Stimulated activated CD8-positive, alpha-beta memory T cell treated with anti-CD3 and anti-CD28 coated beads, Interleukin-15, amount 100 ng/mL, for 24 hours (primary cell): ENCODE measurements at places on chromosomes 2 and 18.

DNA sequence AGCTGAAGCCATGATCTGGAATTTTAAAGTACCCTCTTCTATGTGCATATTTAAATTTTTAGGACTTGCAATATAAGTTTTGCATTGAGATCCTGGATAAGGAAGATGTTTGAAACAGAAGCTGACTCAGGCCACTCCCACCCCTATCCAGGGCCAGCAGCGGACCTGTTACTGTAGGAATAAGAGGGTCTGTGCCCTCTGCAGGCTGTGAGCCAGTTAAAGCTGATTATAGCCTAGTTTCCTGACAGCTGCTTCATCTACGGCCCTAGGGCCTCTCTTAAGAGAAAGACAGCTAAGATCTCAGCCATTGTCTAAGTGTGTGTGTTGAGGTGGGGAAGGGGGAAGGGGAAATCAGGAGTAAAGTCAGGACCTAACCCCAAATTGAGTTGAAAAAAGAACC, 234.0 kb downstream of the HAUS1 start:
- no peak for DNase-seq

- DNase-seq = no peak
Measured at GRCh38 chr2:161571051-161571429, 53.2 kb upstream of the SLC4A10 start.

DNA sequence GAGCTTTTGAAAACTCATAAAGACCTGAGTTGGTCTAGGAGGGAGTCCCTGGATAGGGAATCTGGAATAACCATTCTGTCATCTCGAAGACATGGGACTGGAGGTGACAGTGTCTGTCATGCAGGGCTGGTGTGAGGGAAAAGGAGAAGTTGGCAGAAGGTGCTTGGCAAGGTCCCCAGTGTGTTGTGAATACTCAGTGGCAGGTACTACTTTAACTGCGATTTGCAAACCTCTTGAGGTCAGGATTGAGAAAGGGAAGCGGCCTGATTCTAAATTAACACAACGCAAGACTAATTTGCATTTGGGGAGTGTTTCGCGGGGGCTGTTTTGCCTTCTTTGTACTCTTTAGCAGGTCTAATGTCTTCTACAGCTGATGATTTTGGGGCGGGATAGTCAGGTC, 77.0 kb upstream of the TMEM200C start:
- no peak for DNase-seq

DNA sequence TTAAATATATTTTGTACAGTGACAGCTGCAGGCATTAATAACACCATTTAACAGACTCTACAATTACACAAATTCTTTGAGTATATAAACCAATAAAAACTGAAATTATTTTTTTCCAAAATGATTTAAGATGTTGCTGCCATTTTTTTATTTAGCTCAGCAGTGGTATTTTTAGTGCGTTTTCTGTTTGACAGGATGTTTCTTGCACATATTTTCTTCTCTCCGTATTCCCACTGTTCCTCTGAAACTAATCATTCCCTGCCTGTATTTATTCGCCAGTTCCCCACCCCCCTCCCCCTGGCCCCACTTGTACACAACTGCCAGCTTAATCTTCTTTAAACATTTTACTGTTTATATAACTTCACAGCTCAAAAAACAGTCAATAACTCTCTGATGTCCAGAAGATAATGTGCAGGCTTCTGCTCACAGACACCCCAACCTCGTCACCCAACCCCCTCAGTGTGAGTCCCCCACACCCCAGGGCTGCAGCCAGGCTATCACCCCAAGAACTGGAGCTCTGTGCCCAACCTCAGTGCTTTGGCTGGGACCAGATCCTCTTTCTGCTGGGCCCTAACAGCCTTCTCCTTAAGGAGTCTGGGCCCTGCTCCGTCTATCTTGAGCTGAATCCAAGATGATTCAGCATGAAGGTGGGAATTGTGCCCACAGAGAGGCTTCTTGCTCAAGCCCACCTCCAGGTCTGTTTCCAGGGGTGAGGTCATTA, 41.6 kb upstream of the MAP4K4 start:
- DNase-seq = no peak

GRCh38 chr2:96267159-96267971, 1.3 kb downstream of the CIAO1 start:
- no peak for DNase-seq

- DNase-seq = no peak
Measured at GRCh38 chr2:125224830-125225229, 1199.7 kb downstream of the CNTNAP5 start.
